Midbrain (tissue), 1 donor: ENCODE measurements at places on chromosomes 12 and 14.

- DNase-seq: no peak
These were observed 171.1 kb downstream of the MON2 start for GRCh38 chr12:62637679-62638078.

DNA sequence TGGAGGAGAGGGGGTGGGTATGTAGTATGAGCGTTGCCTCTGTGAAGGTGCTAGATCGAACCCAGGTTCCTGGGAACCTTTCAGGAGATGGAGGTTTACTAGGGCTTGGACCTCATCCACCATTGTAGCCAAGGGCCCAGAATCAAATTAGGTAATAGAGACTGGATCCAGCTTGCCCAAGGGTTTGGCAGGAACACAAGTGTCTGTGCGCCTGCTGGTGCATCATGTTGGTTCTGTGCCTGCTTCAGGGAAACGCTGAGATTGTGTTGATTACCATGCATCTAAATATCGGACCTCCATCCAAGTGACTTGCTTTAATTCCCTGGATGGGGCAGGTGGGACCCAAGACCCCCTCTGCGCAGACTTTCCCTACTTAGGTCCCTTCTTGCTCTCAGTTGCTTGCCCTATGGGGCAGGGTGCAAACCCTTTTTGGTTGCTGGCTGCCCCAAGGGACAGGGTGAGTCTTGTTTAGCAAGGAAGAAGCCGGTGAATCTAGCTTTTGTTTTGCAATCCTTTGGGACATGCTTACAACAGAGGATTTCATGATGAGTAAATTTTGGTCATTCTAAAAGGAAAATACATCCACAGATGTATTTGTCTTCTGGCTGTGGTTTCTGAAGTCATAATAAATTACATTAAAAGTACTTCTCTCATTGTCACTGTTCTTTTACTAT, 189.8 kb upstream of the PRICKLE1 start:
- DNase-seq: no peak

DNA sequence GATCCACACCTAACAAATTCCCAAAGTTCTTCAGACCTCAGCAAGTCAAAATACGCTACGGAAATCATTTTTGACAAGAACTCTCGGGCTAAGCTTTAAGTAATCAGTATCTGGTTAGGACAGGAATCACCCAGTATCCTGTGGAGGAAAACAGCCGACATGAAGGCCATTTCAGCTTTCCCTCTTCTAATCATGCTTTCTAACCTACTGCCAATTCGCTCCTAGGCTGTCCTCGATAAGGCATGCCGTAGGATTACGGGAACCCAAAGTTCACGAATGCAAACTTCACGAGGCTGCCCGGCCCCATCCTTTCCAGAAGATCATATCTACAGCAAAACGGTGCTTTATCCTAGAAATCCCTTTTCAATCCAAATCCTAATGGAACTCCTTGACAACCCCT, 81.8 kb upstream of the PTPRB start:
- no peak for DNase-seq

DNA sequence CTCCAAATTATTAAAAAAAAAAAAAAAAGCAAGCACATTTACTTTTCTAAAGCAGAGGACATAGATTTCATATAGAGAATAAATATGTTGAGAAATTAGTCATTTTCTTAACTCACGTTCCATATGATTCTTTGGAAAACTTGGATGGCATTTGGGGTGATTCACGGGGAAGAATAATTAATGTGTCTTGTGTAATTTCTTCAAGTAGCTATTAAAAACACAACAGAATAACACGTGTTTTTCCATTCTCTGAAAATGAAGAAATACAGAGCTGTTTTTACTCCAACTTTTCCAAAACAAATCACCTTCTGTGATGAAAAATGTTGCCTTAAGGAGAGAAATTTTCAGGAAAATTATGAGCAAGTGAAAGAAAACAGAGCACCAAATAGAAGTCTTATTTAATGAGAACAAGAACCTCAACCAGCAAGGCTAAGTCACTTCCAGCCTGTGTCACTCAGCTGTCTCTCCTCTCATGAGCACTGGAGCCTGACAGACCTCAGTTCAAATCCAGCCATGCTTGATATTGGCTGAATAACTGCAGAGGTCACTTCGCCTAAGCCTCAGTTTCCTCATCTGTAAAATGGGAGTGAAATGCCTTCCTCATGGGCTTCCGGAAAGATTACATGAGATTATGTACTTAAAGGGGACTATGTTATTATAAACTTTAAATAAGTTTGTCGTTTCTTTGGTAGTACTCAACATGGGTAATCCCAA, 42.8 kb upstream of the NUAK1 start:
- DNase-seq: no peak

DNA sequence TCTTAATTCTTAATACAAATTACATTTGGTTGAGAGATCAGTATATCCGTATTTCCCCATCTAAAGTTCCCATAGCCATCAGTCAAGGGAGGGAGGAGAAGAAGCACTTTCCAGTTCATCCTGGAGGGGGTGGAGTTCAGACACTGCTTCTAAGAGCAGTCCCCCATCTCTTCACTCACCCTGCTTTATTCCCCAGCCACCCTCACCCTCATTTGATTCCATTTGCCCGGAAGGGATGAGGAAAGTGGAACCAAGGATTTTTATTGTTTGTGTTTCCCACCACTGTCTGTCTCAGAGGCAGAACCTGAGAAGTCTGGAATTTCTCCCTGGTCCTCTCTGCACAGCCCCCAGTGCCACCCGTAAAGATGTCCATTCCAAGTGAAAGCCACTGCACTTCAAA, 134.2 kb upstream of the HIF1A start:
- no peak for DNase-seq

DNA sequence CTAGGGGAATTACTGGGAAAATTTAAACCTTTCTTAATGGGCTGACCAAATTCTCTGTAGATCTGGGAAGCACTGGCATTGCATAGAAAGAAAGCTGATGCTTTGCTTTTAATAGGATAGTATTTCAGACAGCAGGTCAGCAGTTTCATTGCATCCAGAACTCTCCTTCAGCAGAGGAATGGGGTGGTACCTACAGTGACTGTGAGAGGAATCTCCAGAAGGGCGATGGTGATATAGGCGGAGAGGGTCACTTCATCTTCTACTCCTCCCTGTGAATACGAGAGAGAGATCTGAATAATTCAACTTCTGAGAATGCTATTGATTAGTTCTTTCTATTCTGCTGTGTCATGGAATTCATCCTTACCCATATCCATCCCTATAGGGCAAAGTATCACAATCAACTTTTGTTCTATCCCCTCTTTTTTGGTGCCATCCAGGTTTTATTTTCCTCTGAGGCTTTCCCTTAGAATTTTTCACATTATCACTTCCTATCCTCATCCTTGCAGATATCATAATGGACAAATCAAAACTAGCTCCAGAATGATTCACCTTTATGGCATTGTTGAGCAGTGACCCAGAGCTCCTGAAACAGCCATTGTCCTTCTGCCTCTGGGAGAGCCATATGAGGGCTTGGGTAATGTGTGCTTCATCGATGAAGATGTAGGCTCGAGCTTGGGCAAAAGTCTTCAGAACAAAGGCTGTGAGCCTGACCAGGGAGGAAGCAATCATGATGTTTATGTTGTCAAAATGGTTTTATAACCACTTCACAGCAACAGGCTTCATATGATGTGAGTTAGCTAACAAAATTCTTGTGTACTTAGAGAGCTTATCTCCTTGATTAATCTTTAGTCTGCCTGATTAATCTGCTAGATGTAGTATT, 38.3 kb downstream of the A2M start:
- DNase-seq: no peak

GRCh38 chr12:83106873-83107272, 420.2 kb downstream of the TMTC2 start:
- DNase-seq: no peak

- DNase-seq: peak; percentile 22
These were observed at the start of gene DPY19L2 for GRCh38 chr12:63668028-63668799. Gene DPY19L2, minus strand, starts transcription at chr12:63668493. Its CDS starts 100 bp downstream, at chr12:63668393.

GRCh38 chr12:77742631-77743030, 88.1 kb upstream of the NAV3 start:
- no peak for DNase-seq

DNA sequence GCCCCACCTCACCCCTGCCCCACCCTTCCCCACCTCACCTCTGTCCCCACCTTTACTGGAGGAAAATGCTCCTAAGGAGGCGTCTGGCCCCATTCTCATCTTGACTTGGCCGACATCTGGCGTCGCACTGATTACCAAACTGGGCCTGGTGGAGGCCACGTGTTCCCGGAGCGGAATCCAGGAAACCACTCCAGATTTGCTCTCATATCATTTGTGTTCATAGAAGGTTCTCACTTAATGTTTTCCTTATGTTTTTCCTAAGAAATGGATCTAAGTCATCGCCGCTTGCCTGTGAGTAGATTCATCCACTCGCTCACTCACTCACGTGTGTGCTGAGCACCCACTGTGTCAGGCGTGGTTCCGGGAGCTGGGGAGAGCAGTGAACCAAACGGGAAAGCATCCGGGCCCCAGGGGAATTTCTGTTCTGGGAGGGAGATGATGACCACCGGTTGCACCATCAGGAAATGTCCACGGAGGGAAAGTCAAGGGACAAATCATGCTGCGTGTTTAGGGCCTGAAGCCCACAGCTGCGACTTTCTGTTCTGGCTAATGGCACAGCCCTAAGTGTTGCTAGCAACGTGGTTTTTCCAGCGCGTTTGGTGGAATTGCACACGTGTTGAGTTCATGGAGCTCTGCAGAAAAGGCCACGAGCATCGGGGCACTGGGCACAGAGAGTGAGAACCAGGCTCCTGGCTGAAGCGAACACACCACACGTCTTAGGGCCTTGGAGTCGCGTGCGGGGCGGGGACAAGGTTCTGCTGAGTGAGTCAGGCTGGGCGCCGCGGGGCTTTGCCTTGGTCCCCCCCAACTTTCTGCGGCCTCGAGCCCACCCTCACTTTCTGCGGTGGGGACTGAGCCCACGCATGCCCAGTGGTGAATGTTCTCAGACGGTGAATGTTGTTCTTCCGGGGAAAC, 57.7 kb downstream of the ADGRD1 start:
- no peak for DNase-seq

GRCh38 chr12:96701856-96702255, 205.2 kb upstream of the NEDD1 start:
- no peak for DNase-seq

- no peak for DNase-seq
These were observed 179.0 kb downstream of the SLC15A4 start for GRCh38 chr12:128644664-128645296.

GRCh38 chr14:105224845-105225570, 23.3 kb upstream of the BTBD6 start:
- no peak for DNase-seq
